ENCODE measurements at places on chromosomes 1 and 21.

DNA sequence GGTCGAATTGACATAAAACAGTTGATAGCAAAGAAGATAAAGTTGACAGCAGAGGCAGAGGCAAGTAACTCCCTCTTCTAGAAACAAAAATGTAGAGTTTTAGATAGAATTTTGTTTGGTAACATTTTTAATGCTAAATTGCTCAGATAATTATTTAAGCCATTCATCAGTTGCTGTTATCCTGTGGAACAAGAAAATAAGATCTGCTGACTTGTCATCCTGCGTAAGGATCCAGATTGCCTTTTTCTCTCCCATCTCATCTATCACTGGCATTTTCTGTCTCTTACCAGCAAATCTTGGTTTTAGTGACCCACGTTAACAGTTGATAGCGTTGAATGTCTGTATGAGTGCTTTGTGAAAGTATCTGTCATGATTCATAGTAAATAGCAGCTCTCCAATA lies 29.8 kb downstream of the SOAT1 start:
- DNase-seq: no peak

DNA sequence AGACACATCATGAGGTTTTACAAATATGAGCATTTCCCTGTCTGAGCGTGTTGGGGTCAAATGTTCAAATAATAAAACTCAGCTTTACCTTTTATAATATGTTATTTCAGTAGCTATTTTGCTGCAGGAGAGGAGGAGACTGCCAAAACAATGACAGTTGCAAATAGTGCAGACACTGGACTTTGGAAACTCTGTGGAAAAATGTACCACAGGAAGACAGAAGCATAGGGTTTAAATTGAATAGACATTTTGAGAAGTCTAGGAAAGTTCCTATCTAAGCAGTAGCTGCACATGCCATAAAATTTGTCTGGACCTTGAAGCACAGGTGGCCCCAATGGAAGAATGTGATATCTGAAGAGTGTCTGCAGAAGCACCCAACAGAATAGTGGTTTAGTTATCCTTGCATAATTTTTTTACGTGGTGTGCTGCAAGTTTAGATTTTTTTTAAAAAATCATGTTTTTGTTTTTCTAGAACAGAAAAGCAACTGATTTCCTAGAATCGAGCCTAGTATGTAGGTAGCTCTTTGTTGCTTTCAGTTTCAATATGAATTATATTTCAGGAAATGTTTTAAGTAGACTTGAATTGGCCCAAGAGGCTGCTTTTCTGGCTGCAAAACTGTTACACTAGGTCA lies 14.0 kb upstream of the GBP5 start:
- no peak for DNase-seq

- no peak for DNase-seq
Measured at GRCh38 chr1:119971710-119972570, 75.6 kb upstream of the ADAM30 start.

DNA sequence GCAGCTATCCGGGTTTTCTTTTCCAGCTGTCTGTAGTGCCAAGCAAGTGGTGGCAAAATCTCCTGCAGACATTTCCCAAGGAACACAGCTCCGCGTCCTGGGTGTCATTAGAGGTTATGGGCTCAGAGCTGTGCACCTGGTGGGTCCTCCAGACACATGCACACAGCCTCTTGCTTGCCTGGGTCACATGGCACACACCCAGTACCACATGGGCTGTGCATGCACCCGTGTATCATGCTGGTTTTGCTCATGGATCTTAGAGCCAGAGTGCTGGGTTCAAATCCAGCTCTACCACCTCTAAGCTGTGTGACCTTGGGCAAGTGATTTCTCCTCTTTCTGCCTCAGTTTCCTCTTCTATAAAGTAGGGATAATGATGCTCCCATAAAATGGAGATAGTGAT lies 61.7 kb downstream of the ALPL start:
- no peak for DNase-seq

DNA sequence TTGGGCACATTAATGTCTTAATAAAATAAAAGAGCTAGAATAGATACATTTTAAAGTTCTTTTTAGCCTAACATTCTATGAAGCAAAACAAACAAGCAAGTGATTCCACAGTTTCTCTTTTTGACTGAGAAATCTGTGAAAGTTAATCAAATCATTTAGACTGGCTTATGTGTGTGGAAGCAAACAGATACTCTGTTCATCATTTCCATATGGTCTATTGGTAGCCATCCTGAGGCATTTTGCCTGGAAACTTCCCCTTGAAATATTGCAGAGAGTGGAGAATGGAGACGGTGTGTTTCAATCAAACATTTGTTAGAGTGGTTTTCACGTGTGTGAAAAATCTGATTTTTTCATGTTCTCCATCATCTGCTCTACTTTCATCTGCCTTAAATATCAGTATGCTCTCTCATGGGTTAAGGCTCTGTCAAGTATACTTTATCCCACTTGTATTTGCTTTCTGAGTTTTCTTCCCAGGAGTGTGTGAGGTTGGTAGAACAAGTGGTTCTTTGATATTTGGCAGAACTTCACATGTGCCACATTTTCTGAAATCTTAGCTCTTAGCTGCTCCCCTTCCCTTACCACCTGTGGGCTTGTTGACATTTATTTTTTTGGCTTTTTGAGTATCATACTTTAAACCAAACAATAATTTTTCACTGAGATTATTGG lies 139.1 kb upstream of the PTGFR start:
- no peak for DNase-seq

- DNase-seq: no peak
Measured at GRCh38 chr1:63782982-63783381, 9.2 kb downstream of the ROR1 start.

DNA sequence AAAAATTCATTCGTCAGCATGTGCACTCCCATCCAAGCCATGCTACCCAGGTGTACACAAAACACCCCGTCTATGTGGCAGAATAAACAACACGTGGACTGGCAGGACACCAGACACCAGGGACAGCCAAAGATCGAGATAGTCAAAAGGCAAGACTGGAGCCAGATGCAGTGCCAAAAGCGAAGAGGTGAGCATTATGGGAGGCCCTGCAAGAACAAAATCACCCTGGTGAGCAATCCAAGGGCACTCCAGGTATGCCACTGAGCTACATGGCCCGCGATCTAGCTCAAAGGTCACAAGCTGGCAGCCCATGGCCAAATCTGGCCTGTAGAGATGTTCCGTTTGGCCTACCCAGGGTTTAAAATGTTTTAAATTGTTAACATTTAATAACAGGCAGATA lies 33.7 kb downstream of the PLPP3 start:
- no peak for DNase-seq

GRCh38 chr1:223748405-223748772 lies 36.0 kb downstream of the CAPN2 start:
- no peak for DNase-seq

GRCh38 chr1:159188375-159188788 lies 16.3 kb upstream of the ACKR1 start:
- peak; percentile 33 for DNase-seq

GRCh38 chr1:43286115-43286514 lies 734 bp upstream of the C1orf210 start:
- no peak for DNase-seq

GRCh38 chr1:15381805-15382204 lies 27.9 kb upstream of the EFHD2 start:
- no peak for DNase-seq

- DNase-seq: peak; percentile 27
Measured at GRCh38 chr1:1781526-1781903, 3.2 kb upstream of the NADK start.

GRCh38 chr1:156162430-156163037 lies 9.1 kb downstream of the SEMA4A start:
- DNase-seq: no peak

DNA sequence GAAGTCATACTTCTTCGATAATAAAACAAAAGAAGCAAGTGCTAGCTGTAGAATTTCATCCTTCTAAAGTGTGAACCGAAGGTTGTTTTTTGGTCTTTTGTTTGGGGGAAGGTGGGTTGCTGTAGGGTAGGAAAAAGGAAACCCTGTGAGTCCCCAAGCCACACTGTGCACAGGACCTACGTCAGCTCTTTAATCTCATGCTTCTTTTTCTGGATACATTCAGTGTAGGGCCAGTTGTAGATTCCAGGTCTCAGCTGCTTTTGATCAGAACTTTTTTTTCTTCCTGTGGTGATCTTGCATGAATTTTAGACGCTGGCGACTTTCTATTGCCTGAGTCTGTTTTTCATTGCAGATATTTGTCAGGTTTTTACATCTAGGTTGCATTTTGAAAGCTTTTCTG lies 40.2 kb downstream of the BCL9 start:
- DNase-seq: no peak

DNA sequence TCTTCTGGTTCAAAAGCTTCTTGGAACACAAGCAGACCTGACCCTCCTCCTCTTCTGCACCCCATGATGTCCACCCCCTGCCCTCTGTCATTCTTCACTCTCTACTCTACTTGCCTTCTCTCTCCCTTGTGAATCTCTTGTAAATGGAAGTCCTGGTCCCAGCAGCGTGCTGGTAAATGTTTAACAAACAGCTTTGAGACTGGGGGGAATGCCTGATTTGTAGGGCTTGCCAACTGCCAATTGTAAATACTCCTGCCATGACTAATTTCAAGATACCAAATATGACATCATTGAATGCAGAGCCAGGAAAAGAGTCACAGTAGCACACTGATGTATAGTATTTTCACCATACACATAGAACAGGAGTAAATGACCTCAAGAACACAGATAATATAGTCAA lies 40.9 kb upstream of the LRRN2 start:
- no peak for DNase-seq

DNA sequence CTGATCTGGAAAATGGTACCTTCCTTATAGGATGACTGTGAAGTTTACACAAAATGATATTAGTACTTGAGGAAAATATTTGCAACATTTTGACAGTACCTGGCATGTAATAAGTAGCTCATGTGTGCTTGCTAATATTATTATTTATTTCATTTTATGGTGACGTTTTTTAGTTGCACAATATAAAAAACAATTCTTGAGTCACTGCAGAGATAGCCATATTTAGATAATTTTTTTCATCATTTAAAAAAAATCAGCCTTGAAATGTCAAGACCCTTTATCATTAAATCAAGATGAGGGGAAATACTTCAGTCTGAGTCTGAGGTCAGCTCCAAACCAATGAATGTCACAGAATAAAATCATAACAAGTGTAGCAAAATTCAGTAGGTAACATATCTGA lies 196.8 kb upstream of the RUNX1 start:
- no peak for DNase-seq

DNA sequence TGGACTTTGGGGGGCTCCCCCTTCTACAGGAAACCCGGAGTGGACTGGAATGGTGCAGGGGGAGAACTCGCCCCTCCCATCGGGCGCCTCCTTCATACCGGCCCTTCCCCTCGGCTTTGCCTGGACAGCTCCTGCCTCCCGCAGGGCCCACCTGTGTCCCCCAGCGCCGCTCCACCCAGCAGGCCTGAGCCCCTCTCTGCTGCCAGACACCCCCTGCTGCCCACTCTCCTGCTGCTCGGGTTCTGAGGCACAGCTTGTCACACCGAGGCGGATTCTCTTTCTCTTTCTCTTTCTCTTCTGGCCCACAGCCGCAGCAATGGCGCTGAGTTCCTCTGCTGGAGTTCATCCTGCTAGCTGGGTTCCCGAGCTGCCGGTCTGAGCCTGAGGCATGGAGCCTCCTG lies at the start of gene TNFRSF14:
Gene TNFRSF14 (plus strand): TSS at position 95 of the 401 bp plus-strand sequence. CDS start 294 bp downstream, at position 389.
- peak; percentile 72 for DNase-seq

- no peak for DNase-seq
Measured at GRCh38 chr1:229987953-229988352, 79.1 kb upstream of the GALNT2 start.
